ENCODE measurements at places on chromosomes 7 and 10.

DNA sequence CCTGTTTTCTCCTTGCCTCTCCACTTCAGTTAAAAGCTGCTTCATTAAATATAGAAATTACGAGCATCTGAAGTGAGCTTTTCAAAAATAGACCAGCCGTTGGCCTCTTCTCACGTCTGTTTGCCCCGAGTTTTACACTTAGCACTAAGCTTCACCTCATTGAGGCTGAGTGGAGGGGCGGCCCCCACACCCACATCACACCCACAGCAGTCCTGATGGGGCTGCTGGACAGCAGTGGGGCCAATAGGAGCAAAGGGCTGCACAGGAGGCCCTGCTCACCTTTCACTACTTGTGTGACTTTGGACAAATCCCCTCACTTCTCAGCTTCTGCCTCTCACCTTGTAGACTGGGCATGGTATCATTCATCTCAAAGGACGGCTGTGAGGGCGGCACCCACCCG lies 677.8 kb downstream of the SDK1 start:
- H3K27me3 ChIP-seq = no peaks in the 10 kb centered on the region
- H3K4me3 ChIP-seq = no peak overlapping the region
- DNase-seq = no peak
- peaks cover 3% of the 10 kb centered on the region for H3K36me3 ChIP-seq
- H3K4me1 ChIP-seq = no peaks in the 10 kb centered on the region

DNA sequence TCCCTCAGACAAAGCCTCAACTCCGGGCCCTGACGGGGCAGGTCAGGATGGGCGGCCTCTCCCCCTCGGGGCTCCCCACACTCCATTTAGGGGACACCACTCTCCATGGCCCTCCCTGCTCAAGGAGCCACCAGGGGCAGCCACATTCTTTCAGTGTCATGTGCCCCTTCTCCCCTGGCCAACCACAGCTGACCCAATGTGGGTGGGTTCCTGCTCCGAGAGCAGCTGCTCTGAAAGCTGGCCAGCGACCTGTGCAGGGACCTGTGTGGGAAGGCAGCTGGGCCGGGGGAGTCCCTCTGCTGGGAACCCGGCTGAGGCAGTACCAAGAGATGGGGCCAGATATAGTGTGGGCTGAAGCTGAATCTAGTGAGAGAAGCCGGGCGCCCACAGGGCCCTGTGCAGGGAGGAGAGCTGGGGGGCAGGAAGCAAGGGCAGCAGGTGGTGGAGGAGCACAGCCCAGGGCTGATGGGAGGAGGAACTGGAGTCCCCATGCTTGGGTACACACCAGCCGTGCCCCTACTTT lies 40.6 kb upstream of the NPFFR1 start:
- no peaks in the 10 kb centered on the region for H3K4me1 ChIP-seq
- no peaks in the 10 kb centered on the region for H3K27me3 ChIP-seq
- peak overlapping the region; percentile 72 for H3K27ac ChIP-seq
- no peak overlapping the region for H3K4me3 ChIP-seq

- H3K4me1 ChIP-seq = no peaks in the 10 kb centered on the region
- no peak overlapping the region for H3K27ac ChIP-seq
- no peak for DNase-seq
- H3K27me3 ChIP-seq = no peaks in the 10 kb centered on the region
- no peaks in the 10 kb centered on the region for H3K36me3 ChIP-seq
These were observed 13.1 kb upstream of the FAM20C start for GRCh38 chr7:179209-179681.

- DNase-seq = no peak
- H3K27me3 ChIP-seq = no peaks in the 10 kb centered on the region
- no peaks in the 10 kb centered on the region for H3K36me3 ChIP-seq
- H3K4me1 ChIP-seq = no peaks in the 10 kb centered on the region
These were observed 21.9 kb downstream of the ARID5B start for GRCh38 chr10:61923210-61923949.

- DNase-seq = no peak
- H3K4me1 ChIP-seq = no peaks in the 10 kb centered on the region
- H3K4me3 ChIP-seq = no peak overlapping the region
- H3K27ac ChIP-seq = no peak overlapping the region
- H3K27me3 ChIP-seq = no peaks in the 10 kb centered on the region
- H3K36me3 ChIP-seq = no peaks in the 10 kb centered on the region
These were observed 709.7 kb downstream of the CNTNAP2 start for GRCh38 chr7:146826329-146826728.

DNA sequence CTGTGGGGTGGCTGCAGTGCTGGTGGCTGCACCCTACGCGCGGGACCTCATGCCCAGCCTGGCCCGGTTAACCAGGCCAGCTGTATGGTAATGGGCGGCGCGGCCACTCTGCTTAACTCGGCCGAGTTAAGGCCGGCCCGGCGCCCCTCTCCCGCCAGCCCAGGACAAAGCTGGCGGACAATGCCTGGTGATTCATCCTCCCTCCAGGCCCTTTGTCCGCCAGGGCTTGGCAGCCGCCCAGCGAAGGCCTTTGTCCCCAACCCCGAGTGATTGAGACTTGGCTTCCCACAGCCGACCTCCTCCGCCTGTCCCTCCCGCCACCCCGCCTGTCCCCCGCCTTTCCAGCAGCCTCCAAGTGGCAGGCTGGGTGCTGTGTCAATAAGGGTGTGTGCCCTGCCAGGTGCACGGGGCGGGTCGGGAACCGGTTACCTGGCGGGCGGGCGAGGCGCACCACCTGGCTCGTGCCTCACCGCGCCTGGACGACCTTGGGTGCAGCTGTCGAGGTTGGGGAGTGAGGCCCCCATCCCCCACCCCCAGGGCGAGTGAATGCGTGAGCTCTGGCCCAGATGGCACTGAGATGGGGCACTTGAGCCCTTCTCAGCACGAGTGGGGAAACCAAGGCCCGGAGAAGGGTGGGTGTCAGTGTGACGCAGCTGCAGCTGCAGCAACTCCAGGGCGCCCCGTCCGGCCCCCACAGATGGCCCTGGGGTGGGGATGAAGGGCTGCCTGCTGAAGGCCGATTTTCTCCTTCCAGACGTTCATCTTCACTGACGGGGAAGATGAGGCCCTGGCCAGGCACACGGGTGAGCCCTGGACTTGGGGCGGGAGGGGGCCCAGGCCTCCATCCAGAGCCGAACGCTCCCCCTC lies 4.6 kb downstream of the LFNG start:
- H3K36me3 ChIP-seq = peaks cover 18% of the 10 kb centered on the region
- peak overlapping the region; percentile 70 for H3K27ac ChIP-seq
- peaks cover 94% of the 10 kb centered on the region for H3K4me1 ChIP-seq
- no peak overlapping the region for H3K4me3 ChIP-seq
- H3K27me3 ChIP-seq = peaks cover 28% of the 10 kb centered on the region

DNA sequence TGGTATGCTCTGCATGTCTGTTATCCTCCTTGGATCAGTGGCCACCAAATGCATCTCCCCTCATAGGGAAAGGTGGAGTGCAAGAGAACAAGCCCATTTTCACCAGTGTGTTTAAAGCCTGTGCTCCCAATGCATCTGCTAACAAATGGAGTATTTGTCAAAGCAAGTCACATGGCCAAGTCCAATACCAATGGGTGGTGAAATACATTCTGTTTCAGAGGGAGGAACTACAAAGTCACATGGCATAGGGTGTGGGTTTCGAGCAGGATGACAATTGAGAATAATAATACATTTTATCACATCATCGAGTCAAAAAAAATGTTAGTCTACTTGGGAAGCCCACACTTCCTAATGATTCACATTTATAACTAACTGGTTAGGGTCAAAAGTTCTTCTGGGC lies 62.7 kb downstream of the SUGCT start:
- no peak overlapping the region for H3K4me3 ChIP-seq
- H3K27me3 ChIP-seq = no peaks in the 10 kb centered on the region
- H3K4me1 ChIP-seq = no peaks in the 10 kb centered on the region
- no peak for DNase-seq
- H3K27ac ChIP-seq = no peak overlapping the region

DNA sequence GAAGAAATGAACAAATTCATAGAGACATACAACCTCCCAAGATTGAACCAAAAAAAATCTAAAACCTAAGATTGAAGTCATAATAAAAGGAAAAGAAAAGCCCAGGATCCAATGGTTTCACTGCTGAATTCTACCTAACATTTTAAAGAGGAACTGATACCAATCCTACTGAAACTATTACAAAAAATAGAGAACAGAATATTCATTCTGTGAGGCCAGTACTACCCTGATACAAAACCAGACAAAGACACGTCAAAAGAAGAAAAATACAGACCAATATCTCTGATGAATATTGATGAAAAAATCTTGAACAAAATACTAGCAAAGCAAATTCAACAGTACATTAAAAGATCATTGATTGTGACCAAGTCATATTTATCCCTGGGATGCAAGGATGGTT lies 128.5 kb upstream of the STEAP1 start:
- no peak for DNase-seq
- no peaks in the 10 kb centered on the region for H3K4me1 ChIP-seq
- H3K4me3 ChIP-seq = no peak overlapping the region
- H3K27ac ChIP-seq = no peak overlapping the region

GRCh38 chr10:26854524-26854923 lies 6.2 kb downstream of the ABI1 start:
- H3K27me3 ChIP-seq = no peaks in the 10 kb centered on the region
- H3K4me1 ChIP-seq = peaks cover 15% of the 10 kb centered on the region
- no peak overlapping the region for H3K4me3 ChIP-seq
- no peak overlapping the region for H3K27ac ChIP-seq

GRCh38 chr10:126570621-126571602 lies 99.6 kb downstream of the C10orf90 start:
- no peak overlapping the region for H3K27ac ChIP-seq
- no peaks in the 10 kb centered on the region for H3K36me3 ChIP-seq
- no peak for DNase-seq
- H3K4me1 ChIP-seq = peaks cover 4% of the 10 kb centered on the region

All from tibial nerve (tissue), 4 donors.